ENCODE measurements at places on chromosomes 1 and 21.
A peak's percentile ranks its signal among the peaks of the same experiment; 100 is the strongest.

DNA sequence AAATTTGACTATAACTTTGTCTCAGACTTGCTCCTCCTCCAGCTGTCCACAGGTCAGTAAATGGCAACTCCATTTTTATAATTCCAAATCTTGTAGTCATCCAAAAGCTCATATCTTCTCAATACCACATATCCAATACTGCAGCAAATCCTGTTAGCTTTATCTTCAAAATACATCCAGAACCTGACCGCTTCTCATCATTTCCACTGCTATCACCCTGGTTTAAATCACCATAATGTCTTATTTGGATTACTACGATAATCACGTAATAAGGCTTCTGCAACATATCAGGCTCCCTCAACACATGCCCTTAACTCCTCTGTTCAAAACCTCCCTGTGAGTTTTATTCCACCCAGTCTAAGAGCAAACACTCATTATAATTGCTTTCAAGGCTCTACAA lies 34.5 kb downstream of the ERO1B start:
- DNase-seq: no peak

DNA sequence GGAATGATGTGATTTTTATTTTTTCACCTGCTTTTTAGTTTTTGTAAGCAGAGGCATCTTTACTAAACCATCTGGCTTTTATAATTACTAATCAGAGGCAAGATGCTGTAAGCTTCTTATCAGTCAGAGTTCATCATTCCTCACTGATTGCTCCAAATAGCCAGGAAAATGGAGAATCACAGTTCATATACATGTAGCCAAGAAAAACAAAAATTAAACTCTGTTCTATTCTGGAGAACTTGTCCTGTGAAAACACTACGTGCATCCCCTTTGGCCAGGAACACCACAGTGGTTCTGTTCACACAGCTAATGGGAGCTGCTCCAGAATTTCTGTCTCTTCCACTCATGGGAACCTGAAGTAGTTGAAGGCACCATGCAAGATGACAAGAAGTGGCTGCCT lies 725.5 kb upstream of the CHRM3 start:
- peak; percentile 42 for DNase-seq

DNA sequence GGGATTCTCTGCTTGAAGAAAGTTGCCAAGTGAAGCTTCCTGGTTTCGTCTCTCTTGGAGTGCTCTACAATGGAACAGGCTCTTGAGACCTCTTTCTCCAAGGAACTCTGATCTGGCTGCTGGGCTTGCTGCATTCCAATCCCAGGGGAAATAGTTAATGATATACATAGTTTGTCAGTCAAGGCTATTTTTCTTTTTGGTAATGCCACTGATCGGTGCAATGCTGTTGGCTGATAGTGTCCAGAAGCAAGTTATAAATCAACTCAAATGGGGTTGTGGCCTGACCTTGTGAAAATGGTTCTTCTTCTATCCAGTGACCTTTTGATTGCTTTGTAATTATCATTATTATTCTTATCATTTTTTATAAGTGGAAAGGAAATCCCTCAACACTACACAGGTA lies 48.4 kb upstream of the TNFSF18 start:
- DNase-seq: no peak

DNA sequence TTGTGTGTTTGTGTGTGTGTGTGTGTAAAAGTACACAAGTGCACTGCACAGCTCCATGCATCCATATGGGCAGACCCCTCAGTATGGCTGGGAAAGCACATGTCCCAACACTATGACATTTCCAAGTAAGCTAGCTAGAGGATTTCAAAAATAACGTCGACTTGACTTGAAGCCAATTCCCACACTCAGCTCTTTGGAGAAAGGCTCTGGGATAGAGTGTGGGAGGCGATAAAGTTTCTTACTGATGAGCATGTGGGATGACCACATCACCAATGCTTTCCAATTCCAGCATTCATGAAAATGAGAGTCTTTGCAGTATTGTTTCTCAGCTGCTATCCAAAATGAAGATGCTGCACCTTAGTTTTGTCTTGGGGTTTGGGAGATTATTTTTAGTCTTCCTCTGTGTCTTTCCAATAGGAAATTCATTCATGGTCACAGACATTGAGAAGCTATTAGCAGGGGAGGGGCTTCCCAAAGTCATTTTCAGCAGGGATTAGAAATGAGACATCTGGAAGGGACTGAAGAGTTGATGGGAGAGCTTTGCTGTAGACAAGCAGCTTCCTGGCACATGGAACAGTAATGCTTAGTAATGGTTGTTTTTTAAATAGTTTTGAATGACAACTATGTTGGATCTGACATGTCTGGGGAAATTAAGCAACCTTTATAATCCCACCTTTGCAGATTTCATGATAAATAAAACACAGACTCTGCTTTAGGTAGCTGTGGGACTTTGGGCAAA lies 143.5 kb downstream of the ASTN1 start:
- DNase-seq: no peak

DNA sequence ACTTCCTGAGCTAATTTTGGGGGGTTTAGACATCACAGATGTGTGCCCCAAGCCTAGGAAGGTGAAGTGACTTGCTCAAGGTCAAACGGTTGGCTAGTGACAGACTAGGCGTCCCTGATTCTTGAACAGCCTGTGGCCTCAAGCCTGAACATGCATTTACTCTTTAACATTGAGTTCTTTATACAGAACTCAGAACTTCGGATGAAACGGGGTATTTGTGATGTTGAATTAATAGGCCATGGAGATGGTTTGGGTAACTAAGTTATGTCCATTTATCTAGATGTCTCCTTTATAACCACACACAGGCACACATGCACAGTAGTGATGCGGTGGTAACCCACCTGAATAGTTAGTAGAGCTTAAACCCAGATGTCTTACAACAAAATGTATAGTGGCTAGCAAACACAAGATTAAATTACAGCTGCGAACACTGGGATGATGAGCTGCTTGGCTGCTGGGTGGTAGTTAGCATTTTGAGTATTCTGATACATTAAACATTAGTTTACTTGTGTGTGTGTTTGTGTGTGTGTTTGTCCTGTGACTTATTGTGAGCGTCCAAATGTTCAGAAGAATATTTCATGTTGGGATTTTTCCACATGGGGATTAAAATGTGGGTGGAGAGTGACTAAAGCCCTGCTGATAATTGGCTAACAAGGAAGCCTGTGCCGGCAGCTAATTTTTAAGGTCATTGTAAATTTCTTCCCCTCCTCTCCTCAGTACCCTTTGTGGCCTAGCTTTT lies 2.3 kb downstream of the ATP1A1 start:
- DNase-seq: no peak

- peak; percentile 46 for DNase-seq
These were observed 30.7 kb downstream of the PPP2R5A start for GRCh38 chr1:212315907-212316306.

- DNase-seq: no peak
These were observed 536 bp upstream of the PGLYRP3 start for GRCh38 chr1:153313288-153313687.

DNA sequence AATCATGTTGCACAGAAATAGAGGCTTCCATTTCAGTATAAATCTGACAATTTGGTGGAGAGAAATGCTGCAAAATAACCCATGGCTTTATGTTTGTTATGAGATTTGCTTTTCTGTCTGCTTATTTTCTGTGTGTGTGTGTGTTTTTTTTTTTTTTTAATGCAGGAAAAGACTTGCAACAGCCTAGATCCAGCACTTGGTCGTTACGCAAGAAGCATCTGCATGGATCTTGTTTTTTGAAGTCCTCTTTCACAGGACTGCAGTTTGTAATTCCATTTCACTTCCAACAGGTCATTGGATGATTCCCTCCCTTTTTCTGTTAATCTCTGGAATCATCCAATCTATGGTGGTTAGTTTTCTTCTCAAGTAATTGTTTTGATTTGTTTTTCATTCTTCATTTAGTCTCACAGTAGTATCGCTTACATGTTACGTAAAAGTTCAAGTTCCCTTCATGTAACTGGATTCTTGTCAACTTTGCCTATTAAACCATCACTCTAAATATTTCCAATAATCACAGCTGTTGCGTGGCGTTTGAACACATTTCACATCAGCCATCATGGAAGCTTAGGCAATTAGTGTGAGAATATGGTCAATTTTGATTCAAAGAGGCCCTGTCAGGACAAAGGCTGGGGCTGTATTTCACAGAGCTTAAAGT lies 312.9 kb downstream of the NFIA start:
- DNase-seq: peak; percentile 70

GRCh38 chr1:67674260-67675011 lies 10.6 kb upstream of the GADD45A start:
- peak; percentile 79 for DNase-seq

DNA sequence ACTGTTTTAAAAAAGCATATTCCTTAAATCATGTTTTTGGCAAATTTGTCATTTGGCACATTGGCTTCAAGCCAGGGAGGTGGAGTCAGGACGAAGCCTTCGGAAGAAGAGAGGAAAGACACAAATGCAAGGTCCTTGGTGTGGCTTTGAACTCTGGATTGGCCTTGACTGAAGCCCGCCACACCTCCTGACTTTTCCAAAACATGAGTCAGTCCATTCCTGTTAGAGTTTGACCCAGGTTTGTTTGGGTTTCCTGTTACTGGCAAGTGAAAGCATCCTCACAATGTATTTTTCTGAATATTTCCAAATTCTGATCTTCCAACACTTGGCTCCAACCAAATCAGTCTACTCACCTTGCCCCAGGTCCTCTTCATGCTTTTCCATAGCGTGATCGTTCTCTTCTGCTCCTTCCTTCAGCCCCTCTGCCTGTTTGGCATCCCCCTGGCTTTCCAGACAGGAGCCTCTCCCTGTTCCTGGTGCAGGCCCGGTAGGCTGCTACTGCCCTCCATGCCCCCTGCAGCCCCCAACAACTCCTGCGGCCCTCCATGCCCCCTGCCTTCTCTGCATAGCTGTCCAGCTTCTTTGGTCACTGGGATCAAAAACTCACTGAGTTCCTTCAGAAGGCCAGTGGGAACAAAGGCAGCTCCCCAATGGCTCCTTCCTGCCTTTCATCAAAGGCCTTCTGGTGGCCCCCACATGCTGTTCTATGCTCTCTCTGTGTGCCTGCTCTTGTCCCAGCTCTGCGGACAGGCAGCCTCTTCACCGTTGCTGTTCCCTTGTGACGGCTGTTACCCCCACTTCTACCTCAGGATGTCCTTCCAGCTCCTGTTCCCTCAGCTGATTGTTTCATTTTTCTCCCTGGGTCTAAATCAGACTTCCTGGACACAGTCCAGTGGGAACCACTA lies 30.4 kb upstream of the SLC30A1 start:
- DNase-seq: peak; percentile 28

DNA sequence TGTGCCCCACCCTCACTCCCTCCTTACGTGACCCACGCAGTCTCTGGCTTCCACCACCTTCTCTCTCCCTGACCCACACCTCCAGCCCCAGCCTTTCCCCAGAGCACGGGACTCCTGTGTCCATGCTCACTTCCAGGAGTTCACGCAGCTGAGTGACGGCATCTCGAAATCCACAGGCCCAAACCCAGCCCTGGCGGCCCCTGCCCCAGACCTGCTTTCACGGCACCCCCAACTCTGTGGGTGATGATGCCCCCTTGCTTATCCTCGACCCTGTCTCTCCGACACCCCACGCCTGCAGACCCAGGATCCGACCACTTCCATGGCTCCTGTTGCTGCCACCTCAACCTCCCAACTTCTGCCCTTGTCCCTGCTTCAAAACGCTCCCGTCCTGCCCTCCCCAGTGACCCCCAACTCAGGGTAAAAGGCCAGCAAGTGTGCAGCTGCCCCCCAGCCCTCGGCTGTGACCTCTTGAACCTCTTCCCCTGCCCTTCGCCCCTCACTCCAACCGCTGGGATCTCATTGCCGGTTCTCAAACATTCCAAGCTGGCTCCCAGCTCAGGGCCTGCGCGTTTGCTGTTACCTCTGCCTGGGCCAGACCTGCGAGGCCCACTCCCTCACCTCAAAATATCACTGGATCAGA lies 30.4 kb upstream of the LAPTM5 start:
- DNase-seq: no peak

GRCh38 chr1:109312978-109313775 lies 6.4 kb upstream of the MYBPHL start:
- DNase-seq: peak; percentile 35

- DNase-seq: peak; percentile 17
These were observed 29.9 kb upstream of the SAMD13 start for GRCh38 chr1:84271441-84272151.

DNA sequence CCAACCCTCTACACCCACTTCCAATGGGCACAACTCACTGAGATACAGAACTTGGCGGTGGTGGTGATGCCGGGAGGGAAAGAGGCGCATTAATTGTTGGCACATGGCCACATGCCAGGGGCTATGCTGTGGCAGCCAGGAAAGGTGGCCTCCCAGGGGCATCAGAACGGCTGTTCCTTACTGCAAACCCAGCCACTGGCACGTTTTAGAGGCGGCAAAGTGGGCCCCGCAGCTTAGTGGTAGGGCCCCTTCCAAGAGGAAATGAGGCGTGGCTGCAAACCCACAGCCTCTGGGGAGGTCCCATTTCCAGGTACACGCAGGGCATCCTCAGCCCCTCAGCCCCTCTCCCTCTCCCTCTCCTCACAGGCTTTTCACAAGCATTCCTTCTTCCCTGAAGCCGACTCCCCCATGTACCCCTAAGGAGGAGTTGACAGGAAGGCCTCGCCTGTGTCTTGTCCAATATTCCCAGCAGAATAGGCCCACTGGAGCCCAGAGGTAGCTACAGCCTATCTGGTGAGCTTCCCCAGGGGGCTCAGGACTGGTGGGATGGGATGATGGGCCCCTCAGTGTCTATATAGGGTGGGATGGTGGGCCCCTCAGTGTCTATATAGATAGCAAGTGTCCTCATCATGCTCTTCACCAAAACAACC lies 166.2 kb downstream of the CLIC6 start:
- no peak for DNase-seq

DNA sequence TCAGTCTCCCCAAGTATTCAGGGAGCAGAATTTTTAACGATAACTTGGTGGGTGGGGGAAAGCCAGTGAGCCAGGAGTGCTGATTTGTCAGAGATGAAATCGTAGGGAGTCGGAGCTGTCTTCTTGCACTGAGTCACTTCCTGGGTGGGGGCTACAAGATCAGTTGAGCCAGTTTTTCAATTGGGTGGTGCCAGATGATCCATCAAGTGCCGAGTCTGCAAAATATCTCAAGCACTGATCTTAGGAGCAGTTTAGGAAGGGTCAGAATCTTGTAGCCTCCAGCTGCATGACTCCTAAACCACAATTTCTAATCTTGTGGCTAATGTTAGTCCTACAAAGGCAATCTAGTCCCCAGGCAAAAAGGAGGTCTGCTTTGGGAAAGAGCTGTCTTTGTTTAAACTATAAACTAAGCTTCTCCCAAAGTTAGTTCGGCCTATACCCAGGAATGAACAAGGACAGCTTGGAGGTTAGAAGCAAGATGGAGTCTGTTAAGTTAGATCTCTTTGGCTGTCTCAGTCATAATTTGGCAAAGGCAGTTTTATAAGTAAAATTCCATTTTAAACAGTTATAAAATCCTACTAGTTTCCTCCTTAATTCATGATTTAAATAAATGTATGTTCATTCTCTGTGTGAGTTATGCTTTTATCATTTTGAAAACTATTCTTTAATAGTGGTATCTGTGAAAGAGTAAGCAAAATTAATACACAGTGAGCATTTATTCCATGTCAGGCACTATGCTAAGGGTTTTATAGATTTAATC lies 51.7 kb downstream of the SLC16A1 start:
- peak; percentile 69 for DNase-seq

Measured in fibroblast of pulmonary artery (primary cell).